ENCODE measurements at places on chromosomes 2 and 18. TPM values are rescaled to one million over a fixed set of nuclear protein-coding genes. Genes with fewer than 3 reads are reported as not detected.

UGT1A6 gene
- not detected for total RNA-seq

ABCG8 gene
- total RNA-seq: 3.4 TPM

SOCS6 gene
- total RNA-seq: 18.8 TPM

PSD4 gene
- 11.8 TPM for total RNA-seq

CYBRD1 gene
- total RNA-seq: 62.1 TPM

EMILIN1 gene
- 6.4 TPM for total RNA-seq

ASXL3 gene
- total RNA-seq: 42.7 TPM

GALNT5 gene
- not detected for total RNA-seq

DNA sequence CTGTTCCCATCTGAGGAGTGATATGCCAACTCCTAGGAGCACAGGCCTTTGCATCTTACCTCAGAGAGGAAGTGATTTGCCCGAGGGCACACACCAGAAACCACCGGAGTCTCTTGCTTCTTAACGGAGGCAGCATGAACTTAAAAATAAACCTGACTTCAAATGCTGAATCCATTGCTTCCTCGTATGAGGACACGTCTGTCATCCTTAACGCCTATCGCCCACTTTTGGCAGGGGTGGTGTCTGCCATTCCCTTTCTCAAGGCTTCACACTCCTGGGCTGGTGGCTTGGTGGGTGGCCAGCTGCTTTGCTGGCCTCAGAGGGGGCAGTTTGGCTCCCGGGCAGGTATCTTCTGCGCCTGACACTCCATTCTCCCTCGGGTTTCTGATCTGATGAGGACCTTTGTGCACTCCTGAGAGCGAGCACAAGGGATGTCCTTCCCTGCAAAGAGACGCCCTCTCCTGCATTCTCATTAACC, 1.1 kb upstream of the PREB start:
- no peak for DNase-seq

GRCh38 chr18:69874058-69874457, 73.6 kb downstream of the CD226 start:
- DNase-seq: no peak

DNA sequence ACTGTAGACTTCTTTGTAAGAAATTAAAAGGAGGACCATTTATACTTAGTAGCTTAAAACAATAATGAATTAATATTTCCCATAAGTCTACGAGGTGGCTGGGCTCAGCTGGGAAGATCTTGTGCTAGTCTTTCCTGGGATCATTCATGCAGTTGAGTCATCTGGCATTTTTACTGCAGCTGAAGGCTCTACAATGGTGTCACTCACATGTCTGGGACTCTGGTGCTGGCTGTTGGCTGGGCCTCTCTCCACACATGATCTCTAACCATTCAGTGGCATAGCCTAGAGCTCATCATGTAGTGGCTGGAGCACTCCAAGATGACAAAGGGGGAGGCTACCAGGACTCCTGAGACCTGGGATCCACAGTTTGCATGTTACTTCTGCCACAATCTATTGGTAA, 35.5 kb downstream of the CLASP1 start:
- DNase-seq: no peak

DNA sequence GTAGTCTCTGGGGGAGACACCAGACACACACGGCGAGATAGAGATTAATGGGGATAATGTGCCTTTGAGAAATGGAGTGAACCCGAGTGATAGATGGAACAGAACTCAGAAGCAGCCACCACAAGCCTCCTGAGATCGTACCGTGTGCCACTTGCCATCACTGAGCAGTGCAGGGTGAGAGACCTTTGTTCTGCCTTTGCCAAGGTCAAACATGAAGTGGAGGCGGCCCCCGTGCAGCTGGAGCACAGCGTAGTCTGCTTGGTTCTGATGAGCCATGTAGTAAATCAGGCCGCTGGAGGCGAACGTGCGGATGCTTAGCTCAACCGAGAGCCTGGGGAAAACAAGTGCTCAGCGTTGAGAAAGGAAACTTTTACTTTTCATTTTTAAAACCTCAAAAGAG, 167.0 kb downstream of the LAMA1 start:
- DNase-seq: no peak

DNA sequence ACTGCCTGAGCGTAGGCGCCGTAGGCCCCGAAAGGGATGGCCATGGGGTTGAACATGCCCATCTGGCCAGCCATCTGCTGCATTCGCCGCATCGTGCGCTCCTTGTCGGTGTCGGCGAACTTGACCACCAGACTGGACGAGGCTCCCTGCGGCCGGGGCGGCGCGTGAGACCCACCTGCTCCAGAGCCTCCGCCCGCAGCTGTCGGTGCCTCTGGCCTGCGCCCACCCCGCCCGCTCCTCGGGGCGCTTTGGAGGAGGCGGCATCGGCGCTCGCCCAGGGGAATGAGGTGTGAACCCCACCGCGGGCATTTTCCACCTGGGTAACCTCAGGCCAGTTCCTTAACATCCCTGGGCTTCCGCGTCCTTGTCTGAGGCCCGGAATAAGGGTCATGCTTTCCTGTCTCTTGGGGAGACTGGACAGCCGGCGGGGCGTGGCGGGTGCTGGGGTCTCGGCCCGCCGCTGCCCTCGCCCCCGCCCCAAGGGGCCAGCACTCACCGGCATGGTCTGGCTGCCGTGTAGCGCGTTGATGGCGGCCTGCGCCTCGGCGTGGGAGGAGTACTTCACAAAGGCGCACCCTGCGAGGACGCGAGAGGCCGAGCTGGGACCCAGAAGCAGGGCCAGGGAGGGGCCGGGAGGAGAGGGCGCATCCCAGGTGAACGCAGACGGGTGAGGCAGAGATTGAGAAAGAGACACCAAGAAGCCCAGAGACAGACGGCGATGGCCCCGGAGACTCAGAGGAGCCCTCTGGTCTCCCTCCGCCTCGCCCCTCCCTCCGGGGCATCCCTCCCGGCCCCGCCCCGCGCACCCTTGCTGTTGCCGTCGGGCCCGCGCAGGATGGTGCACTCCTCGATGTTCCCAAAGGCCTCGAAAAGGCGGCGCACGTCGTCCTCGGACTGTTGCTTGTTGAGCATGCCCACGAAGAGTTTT, 291.0 kb downstream of the CELF4 start:
- DNase-seq: no peak

DNA sequence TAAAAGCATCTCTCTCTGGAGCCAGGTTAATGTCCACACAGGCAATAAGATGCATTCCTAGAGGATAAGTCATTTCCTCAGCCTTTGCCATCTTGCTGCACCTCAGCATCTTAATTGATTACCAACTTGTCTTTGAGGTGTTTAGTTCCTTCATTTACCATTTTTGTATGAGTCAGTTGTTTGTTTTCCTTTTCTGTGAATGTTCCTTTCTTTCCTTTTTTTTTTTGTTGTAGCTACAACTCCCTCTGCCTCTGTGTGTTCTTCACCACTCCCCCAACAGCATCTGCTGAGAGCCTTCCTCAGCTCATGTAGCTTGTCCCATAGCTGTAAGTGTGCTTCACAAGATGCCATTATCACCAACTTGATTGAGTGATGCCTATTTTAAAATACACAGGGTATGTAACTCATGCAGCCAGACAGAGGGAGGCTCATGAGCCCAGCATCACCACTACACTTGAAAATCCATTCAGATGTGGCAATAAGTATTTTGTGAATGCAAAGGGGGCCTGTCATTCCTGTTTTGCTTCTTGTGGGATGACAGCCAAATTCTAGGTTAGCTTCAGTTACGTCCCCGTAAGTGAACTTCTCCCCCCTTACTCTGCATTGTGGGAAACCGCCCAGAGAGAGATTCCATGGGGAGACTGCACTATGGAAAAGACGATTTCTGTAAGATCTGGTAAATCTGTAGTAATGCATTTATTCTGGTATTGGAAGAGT, 315.9 kb upstream of the ZEB2 start:
- no peak for DNase-seq

DNA sequence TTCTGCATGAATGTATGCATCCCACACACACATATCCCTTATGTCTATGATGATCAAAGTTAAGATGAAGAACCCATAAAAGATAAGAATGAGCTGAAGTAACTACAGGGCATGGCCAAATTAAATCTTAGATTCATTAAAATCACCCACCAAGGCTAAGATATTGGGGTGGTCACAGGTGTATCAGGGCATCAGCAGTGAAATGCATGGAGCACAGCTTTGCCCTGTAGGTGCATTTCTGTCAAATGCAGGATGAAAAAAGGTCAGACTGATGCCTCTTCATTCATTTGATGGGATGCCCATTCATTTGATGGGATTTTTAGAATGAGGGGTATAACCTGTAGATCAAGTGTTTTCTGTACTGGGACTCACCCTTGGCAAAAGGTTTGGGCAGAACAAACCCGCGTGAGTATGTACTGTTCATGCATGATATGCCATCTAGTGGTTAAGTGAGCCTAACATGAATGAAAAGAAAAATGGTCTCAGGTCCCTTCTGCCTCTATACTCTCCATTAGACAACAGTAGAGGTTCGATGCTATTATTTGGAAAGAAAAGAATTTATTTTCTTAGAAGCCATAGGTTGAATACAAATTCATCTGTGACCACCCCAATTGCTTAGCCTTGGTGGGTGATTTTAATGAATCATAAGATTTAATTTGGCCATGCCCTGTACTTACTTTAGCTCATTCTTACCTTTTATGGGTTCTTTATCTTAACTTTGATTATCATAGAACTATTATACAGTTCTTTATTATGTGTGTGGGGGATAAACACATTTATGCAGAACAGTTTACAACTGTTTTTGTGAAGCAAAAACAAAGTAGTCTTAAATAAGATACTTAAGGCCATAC, 43.2 kb upstream of the NOSTRIN start:
- no peak for DNase-seq

GRCh38 chr2:189585226-189585756, 4.7 kb upstream of the SLC40A1 start:
- DNase-seq: no peak

GRCh38 chr2:177262092-177262491, 2.4 kb downstream of the NFE2L2 start:
- no peak for DNase-seq

- DNase-seq: no peak
Observed at GRCh38 chr18:12394428-12394827, 13.3 kb upstream of the PRELID3A start.

DNA sequence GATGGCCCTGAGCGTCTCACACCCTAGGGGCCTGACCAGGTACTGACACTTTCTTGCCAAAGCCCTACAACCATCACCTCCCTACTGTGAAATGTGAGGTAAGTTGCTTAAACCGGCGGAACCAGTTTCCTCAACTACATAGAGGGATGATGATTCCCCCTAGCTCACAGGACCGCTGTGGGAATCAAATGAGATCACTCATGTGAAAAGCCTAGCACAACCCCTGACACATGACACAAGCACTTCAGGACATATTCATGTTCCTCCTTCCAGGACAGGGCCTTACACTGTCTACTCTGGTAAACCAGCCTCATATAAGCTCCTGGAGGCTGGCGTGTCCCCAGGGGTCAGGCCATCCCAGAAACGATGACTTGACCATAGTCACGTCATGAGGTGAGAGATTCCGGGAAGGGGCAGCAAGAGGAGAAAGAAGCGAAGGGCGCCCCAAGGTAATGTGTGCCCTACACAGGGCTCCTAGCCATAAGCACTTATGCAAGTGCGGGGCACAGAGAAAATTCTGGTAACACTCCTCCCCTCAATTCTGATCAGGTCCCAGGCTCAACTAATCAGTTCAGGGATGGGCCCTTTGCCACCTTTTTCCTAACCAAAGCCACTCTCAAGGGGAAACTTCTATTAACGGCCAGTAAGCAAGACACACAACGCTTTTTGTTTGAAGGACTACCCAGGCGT, 49.5 kb downstream of the C2orf42 start:
- DNase-seq: no peak

GRCh38 chr2:108612153-108612513, 77.9 kb downstream of the LIMS1 start:
- no peak for DNase-seq

DNA sequence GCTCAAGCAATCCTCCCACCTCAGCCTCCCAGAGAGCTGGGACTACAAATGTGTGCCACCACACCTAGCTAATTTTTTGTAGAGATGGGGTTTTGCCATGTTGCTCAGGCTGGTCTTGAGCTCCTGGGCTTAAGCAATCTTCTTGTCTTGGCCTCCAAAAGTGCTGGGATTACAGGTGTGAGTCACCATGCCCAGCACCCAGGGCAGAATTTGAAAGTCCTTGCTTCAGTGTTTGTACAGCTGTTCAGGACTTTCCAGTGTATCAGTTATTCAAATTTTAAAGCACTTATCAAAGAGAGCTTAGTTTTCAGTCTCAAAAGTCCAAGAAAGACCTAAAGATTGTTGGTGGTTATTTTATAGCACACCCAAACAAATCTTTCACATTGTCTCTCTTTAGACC, 43.6 kb upstream of the VPS54 start:
- no peak for DNase-seq

DNA sequence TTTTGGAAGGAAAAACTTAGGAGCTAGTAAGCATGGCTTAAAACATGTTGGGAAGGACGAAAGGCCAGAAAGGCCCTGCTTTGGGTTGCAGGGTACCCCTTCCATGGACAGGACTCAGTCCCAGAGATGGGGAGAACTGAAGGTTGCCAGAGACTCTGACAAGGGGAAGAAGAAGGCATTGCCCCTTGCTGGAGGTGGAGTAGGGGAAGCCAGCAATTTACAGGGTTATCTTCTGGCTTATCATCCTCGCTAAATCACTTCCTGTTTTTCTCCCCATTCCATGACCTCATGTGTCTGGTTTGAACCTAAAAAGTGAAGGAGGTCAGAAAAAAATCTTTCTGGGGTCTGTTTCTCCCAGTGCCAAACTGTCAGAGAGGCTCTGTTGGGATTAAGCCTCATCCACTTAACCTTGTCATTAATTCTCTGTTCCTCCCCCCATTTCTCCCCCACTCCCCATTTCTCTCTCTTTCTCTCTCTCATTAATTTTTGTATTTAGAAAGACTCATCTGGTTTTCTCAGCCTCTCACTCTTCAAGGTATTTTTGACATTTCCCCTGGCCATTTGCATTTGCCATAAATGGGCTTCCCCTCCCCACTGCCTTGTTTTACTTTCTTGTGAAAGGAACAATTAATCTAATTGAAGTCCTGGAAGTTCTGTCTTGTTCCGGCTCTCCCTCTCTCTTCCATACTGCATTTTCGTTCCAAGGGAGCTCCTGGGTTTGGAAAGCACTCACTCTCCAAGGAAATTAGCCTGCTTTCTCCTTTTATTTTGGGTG, 17.4 kb downstream of the NRP2 start:
- DNase-seq: no peak

DNA sequence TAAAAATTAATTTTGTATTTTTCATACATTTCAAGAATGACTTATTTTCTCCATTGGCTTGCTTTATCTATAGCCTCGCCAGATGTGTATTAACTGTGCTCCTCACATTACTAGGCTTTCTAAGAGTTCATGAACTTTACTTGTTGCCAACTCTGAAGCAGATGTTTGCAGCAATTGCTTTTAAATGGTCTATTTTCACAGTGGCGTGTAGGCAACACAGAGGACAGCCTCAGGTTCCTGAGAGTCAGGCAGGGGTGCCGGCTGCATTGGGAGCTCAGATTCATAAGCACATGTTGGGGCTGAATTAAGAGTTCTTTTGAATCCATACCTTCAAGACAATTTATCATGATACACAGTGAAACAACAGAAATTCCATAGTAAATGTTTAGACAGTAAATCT, 179.2 kb upstream of the PXDN start:
- DNase-seq: no peak

- no peak for DNase-seq
Observed at GRCh38 chr2:27959496-27959895, 69.0 kb downstream of the BABAM2 start.

- DNase-seq: no peak
Observed at GRCh38 chr2:145194673-145195072, 674.8 kb upstream of the ZEB2 start.

Measured in dorsolateral prefrontal cortex (tissue), 122 donors.